ENCODE measurements at places on chromosomes 6 and 20.

- DNase-seq = peak; percentile 29
Observed at GRCh38 chr20:46520976-46521579, 7.7 kb upstream of the ZNF334 start.

DNA sequence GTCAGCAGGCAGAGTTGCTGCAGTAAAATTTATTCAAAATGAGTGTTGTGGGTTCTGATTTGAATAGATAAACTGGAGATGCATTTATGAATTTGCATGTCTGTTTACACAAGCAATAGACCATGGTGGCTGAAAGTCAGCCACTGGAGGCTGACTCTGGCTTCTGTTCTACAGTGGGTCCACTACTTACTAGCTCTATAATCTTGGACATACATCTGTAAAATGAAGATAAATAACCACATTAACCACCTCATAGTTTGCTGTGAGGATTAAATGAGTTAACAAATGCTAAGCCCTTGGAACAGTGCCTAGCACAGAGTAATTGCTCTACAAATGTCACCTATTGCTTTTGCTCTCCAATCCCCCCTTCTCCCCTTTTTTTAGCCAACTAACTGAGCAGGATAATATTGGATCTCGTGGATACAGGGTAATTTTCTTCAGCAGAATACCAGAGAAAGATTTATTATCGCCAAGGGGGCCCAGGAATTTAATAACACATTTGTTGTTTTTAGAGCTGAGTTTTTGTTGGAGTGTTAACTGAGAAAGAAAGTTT is 1.4 kb upstream of the PM20D2 start:
- DNase-seq = no peak

DNA sequence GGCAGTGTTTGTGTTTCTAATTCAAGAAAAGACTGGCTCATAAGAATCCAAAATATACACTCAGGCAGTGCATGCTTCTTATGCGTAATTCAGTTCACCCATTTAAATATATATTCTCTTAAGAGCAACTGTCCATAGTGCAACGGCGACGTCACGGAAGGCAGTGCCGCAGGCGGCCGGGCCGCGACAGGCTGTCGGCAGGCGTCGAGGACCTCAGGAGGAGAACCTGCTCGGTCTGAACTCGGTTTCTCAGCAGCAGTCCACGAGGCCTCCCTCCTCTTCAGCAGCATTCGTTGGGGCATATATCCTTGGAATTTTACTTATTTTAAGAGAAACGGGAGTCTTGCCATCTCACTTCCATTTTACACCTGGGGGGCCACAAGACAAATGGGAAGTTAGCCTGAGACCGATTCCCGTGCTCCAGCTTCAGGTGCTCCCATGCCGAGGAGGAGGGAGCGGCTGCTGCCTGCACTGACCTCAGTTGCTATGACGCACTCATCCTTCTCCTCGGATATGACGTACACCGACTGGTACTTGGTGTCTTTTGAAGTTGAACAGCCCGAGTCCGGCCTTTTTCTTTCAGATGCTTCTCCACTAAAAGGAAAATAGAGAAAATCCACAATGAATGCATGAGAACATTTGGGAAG is 8.2 kb downstream of the DLL1 start:
- no peak for DNase-seq

GRCh38 chr6:16476861-16477260 is 238.5 kb downstream of the GMPR start:
- no peak for DNase-seq

GRCh38 chr6:18161431-18161830 is 6.2 kb downstream of the KDM1B start:
- no peak for DNase-seq

DNA sequence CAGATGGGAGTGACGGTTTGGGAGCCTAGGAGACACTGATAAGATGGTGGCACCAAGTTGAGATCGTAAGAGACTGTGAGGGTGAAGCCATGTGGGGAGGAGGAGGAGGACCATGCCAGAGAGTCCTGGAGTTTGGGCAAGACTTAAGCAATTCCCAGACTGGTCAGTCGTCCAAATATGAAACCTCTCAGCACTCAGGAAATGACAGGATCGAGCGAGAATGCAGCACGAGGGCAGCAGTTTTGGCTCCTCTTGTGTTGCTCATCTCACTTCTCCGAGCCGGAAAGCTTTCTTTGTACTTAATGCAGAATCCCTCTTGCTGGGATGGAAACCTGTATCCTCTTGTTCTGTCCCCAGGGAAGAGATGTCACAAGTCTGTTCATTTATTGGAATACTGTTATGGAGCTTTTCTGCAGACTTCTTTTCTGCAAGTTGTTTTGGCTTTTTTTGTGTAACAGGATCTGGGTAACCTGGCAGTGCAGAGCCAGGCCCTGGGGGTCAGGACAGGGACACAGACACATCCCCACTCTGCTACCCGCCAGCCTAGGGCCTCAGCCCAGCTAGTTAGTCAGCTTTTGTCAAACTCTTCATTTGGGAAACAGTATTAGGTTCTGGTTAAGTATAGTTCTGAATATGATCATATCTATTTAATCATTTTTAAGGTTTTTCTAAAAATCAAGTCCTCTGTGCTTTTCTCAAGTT is 34.3 kb downstream of the FNDC1 start:
- peak; percentile 20 for DNase-seq

GRCh38 chr6:170223718-170224693 is 66.9 kb downstream of the DLL1 start:
- no peak for DNase-seq

GRCh38 chr6:72783035-72783434 is 161.2 kb downstream of the KCNQ5 start:
- no peak for DNase-seq

All from smooth muscle cell of the brain vasculature (primary cell).